ENCODE measurements at places on chromosomes 7 and 10.

DNA sequence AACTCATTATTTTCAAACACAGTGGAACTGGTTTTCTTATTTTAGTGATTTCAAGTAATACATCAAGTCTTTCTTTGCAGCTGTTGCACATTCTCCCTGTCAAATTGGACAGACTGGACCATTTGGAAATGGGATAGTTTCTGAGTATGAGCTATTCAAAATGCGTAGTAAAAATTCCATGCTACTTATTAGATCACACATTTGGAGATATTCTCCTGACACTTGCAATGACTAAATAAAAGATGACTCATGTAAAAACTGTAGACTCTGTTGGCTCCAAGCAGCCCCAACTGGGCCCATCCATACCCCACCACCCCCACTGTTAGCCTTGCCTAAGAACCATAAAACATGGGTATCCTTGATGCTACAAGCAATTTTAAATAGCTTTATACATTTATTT lies 25.9 kb upstream of the BICC1 start:
- no peak for DNase-seq

- no peak for DNase-seq
Measured at GRCh38 chr10:22228167-22228938, 10.5 kb upstream of the EBLN1 start.

DNA sequence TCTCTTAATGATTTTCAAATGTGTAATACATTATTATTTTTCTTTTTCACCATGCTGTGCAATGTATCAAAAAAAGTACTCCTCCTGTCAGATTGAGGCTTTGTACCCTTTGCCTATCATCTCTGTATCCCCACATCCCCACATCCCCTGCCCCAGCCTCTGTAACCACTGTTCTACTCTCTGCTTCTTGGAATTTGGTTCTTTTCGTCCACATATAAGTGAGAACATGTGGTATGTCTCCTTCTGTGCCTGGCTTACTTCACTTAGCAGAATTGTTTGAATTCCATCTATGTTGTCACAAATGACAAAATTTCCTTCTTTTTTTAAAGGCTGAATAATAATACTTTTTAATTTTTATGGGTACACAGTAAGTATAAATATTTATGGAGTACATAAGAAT lies 13.8 kb downstream of the TAF3 start:
- no peak for DNase-seq

- DNase-seq, result no peak
Measured at GRCh38 chr10:133067149-133068105, 20.3 kb upstream of the ADGRA1 start.

- DNase-seq, result no peak
Measured at GRCh38 chr7:92949748-92950147, 113.4 kb upstream of the CDK6 start.

DNA sequence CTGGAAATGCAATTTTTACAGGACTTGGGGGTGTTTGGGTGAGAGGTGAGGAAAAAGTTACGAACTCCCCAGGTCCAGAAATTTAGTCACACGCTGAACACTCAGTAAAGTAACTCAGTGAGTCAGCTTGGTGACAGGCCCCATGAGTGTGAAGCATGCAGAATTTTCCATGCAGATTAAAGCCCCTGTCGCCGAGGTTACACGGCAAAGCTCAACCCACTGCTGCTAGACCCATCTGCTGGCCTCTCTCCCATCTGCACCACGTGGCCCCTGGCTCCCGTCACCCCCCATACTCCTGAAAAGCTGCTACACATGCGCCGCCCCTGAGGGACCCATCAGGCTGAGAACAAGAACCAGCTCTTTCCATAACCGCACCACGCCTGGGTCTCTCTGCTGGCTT lies 7.0 kb upstream of the MMP21 start:
- no peak for DNase-seq

DNA sequence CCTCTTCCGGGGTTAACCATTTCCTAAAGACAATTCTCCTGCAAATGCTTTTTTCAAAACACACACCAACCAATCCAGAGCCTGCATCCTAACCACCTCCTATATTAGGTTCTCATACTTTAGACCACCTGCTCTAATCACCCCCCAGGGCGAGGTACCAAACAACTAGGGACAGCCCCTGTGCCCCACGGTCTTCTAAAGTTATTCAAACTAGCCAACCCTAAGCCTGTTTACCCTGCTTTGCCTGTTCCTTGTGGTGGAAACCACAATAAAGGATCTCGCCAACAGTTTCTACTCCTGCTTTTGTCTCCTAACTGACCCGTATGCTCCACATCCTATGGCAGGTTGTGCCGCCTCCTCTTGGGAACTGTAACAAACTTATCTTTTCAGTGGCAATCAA lies 21.1 kb downstream of the SP4 start:
- no peak for DNase-seq

GRCh38 chr10:27359792-27360355 lies 119.3 kb upstream of the ACBD5 start:
- DNase-seq, result no peak

- DNase-seq, result no peak
Measured at GRCh38 chr7:86991093-86991769, 68.2 kb downstream of the ELAPOR2 start.

DNA sequence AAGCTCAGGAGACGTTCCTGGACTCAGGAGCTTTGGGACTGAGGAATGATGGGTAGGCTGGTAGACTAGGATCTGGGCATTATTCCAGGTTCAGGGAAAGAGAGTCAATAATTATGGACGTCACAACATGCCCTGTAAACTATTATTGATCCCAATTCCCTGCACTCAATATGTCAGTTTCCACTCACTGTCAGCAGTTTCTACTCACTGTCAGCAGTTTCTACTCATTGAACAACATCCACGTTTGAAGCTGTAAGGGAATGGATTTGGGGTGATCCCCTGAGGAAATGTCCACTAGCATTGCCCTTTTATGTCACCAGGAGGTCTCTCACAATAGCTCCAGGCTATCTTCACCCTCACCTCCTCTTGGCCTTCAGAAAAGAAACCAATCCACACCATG lies 1268.6 kb downstream of the TYW1 start:
- no peak for DNase-seq

GRCh38 chr10:84398696-84399095 lies 70.3 kb downstream of the CCSER2 start:
- DNase-seq, result no peak

- DNase-seq, result no peak
Measured at GRCh38 chr7:17700138-17700537, 240.2 kb downstream of the SNX13 start.

DNA sequence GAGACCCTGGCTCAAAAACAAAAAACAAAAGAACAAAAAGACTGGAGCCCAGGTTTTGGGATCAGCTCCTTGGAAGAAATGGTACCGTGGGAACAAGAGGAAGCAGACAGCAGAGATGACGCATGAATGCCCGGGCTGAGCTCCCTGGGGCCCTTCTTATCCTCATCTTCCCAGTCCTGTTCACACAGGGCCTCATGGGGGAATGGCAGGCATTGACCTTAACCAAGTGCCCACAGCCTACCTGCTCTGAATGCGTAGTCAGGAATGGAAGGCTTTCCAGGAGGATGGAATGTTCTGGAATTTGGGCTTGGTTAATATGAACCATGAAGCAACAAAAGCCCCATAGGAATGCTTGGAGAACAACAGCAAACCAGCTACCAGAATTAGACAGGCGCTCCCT lies 154.7 kb downstream of the PRPF18 start:
- DNase-seq, result no peak

- DNase-seq, result no peak
Measured at GRCh38 chr7:108385834-108386422, 70.3 kb downstream of the NRCAM start.

DNA sequence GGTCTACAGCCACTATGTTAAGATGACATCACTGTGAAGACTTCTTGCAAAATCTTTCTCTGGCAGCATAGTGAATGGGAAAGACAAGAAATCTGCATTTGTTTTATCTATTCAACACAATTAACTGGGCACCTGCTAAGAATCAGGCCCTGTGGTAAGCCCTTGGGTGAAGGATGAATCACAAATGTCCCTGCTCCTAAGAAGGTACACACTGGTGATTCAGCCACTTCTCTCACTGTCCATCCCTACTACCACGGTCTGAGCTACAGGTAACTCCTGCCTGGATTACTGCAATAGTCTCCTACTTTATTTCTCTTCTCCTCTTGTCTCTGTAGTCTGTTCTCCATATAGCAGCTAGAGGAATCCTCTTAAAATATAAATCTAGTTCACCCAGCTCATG lies 116.1 kb downstream of the HIBADH start:
- DNase-seq, result no peak

GRCh38 chr10:17662193-17663138 lies 18.5 kb downstream of the STAM start:
- DNase-seq, result no peak

GRCh38 chr7:92177362-92177761 lies 1.6 kb downstream of the LRRD1 start:
- no peak for DNase-seq

DNA sequence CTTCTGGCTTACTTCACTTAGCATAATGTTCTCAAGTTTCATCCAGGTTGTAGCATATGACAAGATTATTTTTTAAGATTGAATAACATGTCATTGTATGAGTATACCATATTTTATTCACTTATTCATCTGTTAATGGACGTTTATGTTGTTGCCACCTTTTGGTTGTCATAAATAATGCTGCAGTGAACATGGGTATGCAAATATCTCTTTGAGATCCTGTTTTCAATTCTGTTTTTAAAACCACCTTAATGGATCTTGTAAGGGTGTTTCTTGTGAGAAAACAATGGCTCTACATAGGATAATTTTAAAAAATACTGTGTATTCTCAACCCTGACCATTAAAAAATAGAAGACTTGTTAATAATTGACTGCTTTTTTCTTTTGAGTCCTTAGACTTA lies 290.7 kb upstream of the TMEM229A start:
- no peak for DNase-seq

GRCh38 chr7:4849390-4849789 lies 12.4 kb downstream of the PAPOLB start:
- no peak for DNase-seq

DNA sequence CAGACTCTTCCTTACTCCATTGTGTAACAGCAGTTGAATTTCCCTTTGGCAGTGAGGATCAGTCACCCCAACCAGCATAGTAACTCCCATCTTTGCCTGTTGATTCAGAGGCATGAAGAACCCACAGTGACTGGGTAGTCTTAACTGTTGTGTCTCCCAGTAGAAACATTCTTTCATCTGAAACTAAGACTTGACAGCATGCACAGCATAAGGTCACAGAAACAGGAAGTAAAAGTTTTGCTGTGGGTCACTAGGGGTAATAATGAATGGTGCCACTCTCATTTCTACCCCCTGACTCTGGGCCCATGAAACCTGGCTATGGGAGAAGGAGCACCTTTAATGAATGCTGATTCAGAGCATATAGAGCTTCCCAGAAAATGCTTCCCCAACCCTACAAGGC lies 8.3 kb upstream of the FRMPD2 start:
- no peak for DNase-seq

DNA sequence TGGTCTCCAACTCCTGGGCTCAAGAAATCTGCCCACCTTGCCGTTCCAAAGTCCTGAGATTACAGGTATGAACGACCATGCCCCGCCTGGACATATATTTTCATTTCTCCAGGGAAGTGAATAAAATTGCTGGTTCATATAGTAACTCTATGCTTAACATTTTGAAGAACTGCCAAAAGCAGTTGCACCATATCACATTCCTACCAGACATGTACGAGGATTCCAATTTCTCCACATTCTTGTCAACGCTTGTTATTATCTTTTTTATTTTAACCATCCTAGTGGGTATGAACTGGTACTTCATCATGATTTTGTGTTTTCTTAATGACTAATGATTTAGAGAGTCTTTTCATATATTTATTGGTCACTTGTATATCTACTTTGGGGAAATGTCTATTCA lies 21.9 kb upstream of the CPN1 start:
- DNase-seq, result no peak

DNA sequence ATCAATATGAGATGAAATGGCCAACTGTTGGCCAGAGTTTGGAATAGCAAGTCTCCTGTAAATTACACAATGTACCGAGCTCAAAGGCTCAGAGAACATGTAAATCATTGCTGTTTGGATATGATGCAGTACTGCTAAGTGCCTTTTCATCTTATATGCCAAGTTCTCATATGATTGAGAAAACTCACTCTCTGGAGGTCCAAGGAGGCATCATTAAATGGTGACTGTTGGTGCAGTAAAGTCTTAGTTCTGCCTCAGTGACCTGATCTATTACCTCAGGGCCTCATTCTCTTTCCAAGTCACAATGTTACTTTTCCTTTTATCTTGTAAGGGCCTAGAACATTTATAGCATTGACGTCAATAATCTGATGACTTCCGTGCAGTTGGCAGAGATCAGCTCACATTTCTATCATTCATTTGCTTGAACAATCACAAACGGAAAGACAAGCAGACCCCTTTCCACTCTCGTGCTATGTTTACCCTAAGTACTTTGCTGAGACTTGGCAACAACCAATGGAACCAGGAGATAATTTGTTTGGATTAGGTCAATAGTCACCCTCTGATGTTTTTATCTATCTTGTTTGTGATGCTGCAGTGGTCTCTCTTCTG lies 32.6 kb upstream of the PDK4 start:
- no peak for DNase-seq

DNA sequence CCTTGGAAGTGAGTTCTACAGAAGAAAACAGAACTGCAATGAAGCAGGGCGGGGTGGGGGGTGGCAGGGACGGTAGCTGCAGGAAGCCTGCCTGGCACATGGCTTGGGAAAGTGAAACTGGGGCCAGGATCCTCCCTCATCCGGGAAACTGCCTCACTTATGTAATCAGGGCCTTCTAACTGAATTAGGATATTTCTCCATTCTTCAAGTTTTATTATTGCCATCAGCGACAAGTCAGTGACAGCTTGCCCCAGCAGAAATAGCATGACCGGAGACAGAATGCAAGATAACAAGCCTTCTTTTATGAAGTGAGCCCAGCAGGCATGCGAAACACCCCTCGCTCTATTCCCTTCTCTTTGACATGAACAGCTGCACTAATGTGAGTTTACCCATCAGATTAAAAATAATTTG lies 77.5 kb upstream of the CACUL1 start:
- no peak for DNase-seq

GRCh38 chr7:95427166-95427565 lies 7.7 kb downstream of the PON2 start:
- DNase-seq, result no peak

GRCh38 chr10:128868481-128868880 lies 598.6 kb upstream of the MGMT start:
- DNase-seq, result no peak

DNA sequence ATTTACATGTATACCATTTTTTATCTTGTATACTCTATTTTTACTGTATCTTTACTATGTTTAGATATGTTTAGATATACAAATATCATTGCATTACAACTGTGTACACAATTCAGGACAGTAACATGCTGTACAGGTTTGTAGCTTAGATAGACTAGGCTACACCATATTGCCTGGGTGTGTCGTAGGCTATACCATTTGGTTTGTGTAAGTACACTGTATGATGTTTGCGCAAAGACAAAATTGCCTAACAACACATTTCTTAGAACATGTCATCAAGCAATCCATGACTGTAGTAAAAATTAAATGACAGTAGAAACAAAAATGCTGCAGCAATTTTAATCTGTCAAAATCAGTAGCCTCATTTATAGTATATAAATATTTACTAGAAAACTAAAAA lies 812.2 kb downstream of the GRM8 start:
- no peak for DNase-seq
